ENCODE measurements at places on chromosomes 16 and 17.

DNA sequence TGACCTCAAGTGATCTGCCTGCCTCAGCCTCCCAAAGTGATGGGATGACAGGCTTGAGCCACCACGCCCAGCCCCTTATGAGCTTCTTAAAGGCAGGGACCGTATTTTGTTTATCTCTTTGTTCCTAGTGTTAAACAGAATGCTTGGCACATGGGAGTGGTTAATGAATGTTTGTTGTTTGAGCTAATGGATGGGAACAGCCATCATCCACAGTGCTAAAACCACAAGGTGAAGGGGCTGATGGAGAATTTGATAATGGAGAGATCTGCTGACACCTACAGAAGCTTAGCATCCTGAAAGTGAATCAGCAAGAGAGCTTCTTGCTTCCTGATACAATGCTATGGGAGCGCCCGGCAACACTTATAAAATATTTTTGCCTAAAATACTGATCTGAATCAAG is 8.6 kb upstream of the CDH1 start:
- DNase-seq = no peak

DNA sequence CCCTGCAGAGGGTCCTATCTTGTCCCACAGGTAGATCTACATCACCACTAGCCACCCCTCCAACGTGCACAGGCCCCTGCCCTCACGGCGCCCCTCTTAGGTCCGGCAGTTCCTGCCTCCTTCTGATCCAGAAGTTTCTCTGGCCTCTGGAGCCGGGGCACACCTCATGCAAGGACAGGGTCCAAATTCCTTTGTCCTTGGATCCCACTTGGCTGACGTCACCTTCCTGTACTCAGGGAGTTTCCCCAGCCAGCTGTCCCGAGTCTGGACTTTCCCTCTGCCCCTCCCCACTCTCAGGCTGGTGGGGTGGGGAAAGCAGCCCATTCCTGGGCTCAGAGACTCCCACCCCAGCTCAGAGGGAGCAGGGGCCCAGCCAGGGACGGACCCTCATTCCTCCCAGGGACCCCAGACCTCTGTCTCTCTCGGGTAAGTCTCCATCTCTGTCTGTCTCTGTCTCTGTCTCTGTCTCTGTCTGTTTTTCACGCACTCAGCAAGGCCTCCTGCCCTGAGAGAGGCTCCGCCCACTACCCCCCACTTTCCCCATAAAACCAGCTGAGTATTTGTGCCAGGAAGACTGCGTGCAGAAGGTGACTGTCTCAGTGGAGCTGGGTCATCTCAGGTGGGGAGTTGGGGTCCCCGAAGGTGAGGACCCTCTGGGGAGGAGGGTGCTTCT is at the start of gene IL32:
Gene IL32, plus strand, starts transcription at position 572 of the 673 bp plus-strand sequence. CDS start 172 bp downstream, outside the sequence.
- DNase-seq = no peak

GRCh38 chr17:64097196-64097936 is 32.6 kb downstream of the ERN1 start:
- no peak for DNase-seq

DNA sequence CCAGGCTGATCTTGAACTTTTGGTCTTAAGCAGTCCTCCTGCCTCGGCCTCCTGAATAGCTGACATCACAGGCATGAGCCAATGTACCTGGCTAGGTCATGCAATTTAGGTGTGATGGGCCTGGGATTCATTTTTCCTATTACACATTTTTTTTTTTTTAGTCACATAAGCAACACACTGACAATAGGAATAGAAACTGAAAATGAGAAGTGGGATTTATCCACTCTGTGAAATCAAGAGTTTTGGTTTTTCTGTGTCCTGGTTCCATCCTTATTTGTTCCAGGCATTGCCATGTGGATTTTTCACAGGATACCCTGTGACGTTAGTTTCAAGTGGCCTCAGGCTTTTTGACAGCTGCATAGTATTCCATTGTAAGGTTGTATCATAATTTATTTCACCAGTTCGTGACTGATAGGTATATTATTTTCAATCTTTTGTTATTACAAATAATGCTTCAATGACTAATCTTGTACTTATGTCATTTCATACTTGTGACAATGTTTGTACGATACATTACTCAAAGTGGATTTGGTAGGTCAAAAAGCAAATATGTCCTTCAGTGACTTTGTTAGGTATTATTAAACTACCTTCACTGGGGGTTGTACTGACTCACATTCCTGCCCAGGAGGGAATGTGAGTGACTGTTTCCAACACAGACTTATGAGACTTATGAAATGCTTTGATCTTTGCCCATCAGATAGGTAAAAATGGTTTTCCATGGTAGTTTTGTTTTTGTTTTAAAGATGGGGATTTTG is 10.6 kb downstream of the ADCY7 start:
- DNase-seq = no peak

GRCh38 chr17:64608571-64608981 is 53.5 kb downstream of the SMURF2 start:
- no peak for DNase-seq

DNA sequence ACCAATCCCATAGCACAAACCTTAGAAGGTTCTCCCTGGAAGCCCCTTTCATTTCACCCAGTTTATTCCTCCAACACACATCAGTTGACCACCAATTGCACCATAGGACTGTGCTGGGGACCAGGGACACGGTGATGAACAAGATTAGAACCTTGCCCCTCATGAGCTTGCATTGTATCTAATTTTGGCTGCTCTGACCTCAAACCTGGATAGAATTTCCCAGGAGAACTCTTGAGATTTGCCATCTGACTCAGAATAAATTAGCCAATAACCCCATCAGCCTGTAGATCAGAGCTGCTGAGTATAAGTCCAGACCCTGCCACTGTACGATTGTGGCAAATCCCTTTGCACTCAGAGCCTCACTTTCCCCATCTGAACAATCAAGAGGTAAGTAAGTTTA is 52.1 kb downstream of the CDH11 start:
- no peak for DNase-seq

DNA sequence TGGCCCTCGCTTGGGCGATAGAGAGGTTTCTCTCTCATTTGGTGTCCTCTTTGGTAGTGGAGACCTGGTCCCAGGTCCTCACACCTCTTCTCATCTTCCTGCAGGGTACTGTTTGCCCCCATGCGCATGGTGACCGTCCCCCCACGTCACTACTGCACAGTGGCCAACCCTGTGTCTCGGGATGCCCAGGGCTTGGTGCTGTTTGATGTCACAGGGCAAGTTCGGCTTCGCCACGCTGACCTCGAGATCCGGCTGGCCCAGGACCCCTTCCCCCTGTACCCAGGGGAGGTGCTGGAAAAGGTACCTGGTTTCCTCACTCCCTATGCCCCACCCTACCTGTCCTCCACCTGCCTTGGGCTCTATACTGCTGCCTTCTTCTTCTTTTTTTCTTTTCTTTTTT is 10.5 kb downstream of the MVP start:
- no peak for DNase-seq

DNA sequence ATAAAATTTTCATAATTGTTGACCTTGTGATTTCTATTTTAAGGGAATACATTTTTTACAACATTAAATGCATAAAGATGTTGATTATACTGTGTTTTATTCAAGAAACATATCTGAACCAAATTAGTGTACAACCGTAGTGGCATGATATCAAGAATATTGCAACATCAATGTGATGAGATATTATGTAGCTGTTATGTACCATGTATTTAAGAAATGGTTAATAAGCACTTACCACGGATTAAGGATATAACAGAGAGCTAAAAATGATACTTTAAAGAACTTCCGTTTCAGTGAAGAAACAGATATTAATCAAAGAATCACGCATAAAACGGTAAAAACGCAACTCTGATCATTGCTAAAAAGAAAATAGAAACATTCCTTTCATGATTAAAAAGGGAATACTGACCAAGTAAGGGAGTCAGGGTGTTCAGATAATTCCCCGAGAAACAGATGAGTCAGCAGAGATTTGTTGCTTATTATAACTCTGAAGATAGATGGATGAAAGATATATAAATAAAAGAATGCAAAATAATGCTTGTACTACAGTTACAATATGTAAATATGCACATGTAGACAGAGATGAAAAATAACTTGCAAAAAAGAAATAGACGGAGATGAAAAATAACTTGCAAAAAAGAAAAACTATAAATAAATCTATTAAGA is 281.9 kb upstream of the MAF start:
- no peak for DNase-seq

- no peak for DNase-seq
These were observed 40.4 kb downstream of the CDK5R1 start for GRCh38 chr17:32527146-32527545.

Data from progenitor cell of endocrine pancreas (in vitro differentiated cells).